ENCODE measurements at places on chromosomes 1 and 21. TPM values are rescaled to one million over a fixed set of nuclear protein-coding genes. Genes with fewer than 3 reads are reported as not detected.

MINDY1 gene
- 18.3 TPM for total RNA-seq

SPRR2G gene
- total RNA-seq: not detected

BTBD8 gene
- 2.9 TPM for total RNA-seq

CHODL gene
- total RNA-seq: not detected

SH2D1B gene
- not detected for total RNA-seq
